ENCODE measurements at places on chromosomes 3 and 15.

DNA sequence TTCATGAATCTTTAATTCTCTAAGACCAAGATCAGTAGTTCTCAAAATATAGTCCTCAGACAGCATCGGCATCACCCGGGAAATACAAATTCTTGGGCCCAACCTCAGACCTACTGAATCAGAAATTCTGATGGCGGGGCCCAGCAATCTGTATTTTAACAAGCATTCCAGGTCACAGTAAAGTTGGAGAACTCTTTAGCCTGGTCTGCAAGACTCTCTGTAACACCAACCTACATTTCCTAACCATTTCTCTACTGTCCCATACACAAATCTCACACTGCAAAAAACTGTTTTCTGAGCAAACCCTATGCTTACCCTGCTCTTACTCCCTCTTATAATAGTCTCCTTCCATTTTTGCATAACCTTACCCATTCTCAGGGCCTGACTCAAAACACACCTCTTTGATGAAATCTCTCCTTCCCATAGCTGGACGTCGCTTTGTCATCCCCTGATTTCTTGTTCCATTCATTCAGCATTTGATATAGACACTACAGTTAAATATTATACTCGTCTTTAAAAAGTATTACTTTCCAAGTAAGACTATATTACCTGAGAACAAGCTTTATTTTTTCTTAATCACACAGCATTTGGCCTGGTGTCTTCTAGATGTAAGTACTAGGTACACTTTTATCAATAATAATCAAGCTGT lies 83.3 kb upstream of the MYO5C start:
- no peak for DNase-seq

GRCh38 chr3:105526360-105527111 lies 159.8 kb downstream of the ALCAM start:
- DNase-seq = no peak

GRCh38 chr3:160842021-160843005 lies 86.3 kb downstream of the PPM1L start:
- DNase-seq = no peak

- no peak for DNase-seq
These were observed 15.2 kb downstream of the GABRA5 start for GRCh38 chr15:26882112-26882511.

DNA sequence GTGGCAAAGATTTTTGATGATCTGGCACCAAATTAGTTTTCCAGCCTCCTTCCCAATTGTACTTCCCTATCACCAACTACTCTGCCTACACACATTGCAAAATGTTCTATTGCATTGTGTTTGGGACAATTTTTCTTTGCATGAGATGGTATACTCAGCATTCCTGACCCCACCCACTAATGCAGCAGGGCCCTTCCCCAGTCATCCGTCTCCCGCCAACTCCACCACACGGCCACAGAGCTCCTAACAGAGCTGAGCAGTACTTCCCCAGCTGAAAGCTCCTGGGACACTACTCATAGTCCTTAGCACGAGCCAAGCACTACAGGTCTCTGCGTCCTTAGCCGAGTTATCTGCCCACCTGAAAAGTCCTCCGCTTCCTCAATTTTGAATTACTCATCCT lies 34.2 kb downstream of the TXNRD3 start:
- DNase-seq = no peak

DNA sequence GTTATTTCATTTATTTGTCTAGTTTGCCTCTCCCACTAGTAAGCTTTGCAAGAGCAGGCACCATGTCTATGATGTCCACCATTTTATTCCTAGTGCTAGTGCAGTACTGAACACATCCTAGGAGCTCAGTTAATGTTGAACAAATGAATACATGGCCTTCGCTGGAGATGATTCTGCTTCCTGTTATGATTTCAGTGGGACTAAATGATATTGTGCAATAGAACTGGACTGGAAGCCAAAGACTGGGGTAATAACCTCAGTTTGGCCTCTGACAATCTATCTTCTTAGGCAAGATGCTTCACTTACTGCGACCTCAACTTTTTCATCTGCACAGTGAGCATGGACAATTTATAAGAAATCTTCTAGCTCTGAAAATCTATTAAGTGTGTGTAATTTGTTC lies 191.3 kb downstream of the ADAMTSL3 start:
- DNase-seq = no peak

GRCh38 chr15:60223176-60223575 lies 174.6 kb downstream of the ANXA2 start:
- DNase-seq = no peak

GRCh38 chr3:128484404-128485281 lies 8.4 kb downstream of the GATA2 start:
- no peak for DNase-seq

DNA sequence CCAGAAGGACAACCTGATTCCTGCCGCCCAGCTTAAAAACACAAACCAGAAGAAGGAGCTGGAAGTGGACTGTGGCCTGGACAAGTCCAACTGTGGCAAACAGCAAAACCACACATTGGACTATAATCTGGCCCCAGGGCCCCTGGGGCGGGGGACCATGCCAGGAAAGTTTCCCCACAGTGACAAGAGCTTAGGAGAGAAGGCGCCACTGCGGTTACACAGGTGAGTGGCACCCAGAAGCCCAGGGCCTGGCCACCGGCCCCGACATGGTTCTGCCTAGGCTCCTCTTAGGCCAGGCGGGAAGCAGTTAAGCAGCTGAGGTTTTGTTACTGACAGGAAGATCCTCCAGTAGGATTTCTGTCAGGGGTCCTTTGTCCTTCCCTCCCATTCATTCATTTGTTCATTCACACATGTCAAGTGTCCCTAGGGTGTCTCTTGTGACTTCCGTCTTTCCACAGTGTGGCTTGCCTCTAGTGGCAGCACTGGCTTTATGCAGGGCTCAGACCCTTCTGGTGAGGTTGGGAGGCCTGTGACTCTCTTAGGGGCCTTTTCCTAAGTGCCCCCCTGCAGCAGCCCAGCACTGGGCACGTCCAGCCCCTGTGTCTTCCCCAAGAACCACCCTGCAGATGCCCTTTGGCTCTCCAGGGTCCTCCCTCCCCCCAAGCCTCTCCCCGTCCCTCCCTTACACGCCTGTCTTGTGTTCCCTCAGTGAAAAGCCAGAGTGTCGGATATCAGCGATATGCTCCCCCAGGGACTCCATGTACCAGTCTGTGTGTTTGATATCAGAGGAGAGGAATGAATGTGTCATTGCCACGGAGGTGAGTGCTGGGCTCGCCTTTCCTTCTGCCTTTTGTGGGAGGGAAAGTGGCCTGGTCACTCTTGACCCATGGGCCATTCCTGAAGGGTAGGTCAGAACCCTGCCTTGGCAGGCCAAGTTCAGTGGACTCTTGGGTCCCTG lies 7.8 kb downstream of the DLL4 start:
- DNase-seq = no peak

DNA sequence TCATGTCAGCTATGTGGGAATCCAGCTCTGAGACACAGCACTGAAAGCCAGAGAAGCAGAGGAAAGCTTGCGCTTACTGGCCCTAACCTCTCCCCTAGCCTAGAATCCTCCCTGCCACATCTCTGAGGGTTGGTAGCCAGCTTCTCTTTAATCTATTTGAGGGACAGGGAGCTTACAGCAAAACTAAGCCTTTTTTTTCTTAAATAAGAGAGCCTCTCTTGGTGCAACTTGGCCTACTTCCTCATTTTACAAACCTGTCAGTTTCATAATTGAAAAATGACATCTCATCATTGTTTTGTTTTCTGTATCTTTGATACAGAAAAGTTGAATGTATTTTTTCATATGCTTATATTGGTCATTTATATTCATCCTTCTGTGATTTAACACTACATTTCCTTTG lies 193.9 kb downstream of the ZNF621 start:
- no peak for DNase-seq

GRCh38 chr3:9955067-9955502 lies 2.9 kb upstream of the PRRT3 start:
- no peak for DNase-seq

DNA sequence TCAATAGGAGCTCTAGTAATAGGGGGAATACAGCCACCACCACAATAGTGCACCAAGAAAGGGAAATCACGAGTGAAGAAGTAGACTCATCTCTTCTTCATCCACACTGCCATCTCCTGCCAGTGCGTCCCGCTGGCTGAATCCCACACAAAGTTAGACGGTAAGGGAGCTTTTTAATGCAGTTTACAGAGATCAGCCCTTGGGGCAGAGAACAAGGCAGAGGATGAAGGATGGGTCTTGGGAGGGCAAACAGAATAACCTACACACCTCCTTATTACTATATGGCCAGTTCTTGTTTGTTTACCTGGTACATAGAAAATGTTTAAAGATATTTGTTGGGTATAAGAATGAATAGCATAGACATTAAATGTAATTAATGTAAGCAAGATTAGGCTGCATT lies 11.0 kb upstream of the DPH6 start:
- DNase-seq = no peak

GRCh38 chr15:43095243-43095642 lies 10.6 kb downstream of the UBR1 start:
- DNase-seq = no peak

DNA sequence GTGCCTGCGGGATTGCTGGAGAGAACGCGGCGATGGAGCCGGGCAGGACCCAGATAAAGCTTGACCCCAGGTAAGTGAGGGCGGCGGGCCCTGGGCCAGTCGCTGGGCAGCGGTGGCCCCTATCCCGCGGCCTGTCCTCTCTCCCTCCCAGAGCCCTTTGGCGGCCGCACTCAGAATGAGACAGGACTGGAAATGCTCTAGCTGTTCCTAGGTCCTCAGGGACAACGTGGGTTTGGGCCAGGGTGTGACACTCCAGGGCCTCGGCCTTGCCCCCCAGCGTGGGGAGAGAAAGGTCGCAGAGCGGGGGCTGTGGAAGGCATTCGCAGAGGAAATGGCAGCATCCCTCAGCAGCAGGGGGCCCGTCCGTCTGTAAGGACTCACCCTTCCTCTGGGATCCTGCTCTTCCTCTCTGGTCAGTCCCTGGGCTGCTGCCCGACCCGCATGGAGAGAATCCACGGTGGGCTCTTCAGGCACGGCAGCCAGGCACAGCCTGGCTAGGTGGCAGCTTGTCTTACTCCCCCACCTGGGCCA lies 412 bp downstream of the SLC51A start:
- DNase-seq = no peak

GRCh38 chr15:52710050-52710707 lies 31.0 kb upstream of the ATOSA start:
- no peak for DNase-seq

DNA sequence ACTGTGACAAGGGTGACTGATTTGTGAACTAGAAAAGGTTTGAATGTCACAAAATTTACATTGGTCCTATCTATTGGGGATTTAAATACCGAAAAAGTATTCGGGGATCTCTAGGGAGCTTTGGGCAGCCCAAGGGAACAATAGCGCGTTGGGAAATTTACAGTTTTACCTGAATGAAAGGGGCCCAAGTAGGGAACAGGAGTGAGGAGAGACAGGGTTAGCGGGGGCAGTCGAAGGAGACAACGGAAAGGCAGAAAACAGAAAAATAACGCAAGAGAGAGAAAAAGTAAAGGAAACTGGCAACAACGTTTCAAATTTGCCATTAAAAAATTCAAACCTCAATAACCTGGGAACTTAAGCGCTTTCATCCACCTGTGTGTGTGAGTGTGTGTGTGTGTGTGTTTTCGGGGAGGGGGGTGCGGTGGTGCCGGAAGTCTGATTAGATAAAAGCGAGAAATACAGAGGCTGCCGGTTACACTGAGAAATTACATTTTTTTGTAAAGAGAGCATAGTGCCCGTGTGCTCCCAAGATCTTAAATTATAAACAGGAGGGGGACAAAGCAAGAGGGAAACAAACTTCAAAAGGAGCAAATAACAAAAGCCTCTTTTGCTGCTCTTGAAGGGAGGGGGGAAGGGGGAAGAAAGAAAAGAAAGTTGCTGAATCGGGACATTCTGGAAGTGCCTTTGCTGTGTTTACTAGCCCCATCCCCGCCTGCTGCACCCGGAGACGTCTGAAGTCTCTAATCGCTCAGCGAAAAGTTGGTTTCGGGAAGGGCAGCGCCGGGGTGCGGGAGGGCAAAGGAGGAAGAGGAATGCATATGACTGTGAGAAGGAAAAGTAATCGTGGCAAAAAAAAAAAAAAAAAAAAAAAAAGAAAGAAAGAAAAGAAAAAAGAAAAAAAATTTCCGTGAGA lies 721 bp upstream of the ZIC1 start:
- no peak for DNase-seq

GRCh38 chr15:40593165-40593564 lies 884 bp upstream of the KNL1 start:
- no peak for DNase-seq

- no peak for DNase-seq
These were observed 12.3 kb upstream of the LYSMD4 start for GRCh38 chr15:99745370-99746086.

DNA sequence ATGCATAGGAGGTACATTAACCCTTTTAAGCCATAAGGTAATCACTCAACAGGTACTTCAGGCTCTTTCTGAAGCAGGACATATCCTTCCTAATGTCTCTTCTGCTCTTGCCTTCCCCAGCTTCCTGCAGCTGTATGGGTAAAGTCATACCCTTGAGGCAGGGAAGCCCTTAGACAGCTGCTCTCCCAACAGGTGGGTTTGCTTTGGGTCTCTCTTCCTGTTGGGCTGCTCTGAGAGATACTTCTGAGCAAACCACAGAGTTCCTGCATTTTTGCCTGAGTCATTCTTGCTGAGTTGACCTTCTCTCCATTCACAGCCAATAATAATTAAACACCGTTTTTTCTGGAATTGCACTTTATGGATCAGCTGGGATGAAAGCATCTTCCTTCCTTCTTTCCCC lies 2.0 kb upstream of the TRAT1 start:
- DNase-seq = no peak

- DNase-seq = no peak
These were observed 252.5 kb downstream of the CDIN1 start for GRCh38 chr15:36831904-36832287.

DNA sequence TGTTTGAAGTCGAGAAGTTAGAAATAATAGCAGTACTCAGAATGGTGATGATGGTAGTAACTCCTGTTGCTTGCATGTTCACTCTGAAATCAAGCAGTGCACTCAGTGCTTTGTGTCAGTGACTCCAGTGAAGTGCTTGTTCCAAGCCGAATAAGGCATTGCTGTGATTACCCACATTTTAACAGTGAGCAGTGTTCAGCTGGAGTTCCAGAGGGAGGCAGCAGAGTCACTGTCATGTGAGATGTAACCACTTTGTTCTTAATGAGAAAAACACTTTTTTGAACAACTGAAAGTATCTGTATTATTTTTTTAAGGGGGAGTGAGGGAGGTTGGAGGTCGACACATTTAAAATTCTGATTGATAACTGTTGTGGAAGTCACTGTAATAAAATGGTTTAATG lies 3.7 kb downstream of the MDFIC2 start:
- no peak for DNase-seq

DNA sequence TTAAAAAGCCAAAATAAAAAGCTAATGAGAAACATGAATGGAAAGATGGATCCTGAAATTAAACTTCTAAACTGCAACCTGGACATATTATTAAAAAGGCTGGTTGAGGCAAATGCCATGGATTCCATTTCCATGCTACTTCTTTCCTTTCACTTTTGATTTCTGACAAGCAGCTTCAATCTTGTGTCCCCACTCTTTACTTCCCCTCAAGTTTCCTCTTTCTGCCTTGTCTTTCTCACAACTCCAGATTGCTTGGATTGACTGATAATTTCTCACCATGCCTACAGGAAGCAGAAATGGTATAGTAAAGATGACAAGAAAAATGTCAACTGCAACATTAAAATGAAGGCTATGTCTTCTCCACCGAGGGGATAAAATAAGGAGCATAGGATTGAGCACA lies 1136.7 kb downstream of the TUSC7 start:
- no peak for DNase-seq

All from activated CD4-positive, alpha-beta T cell treated with anti-CD3 and anti-CD28 coated beads, Interleukin-2, amount 50 U/mL, for 1 hour (primary cell).